ENCODE measurements at places on chromosomes 1 and 21.

DNA sequence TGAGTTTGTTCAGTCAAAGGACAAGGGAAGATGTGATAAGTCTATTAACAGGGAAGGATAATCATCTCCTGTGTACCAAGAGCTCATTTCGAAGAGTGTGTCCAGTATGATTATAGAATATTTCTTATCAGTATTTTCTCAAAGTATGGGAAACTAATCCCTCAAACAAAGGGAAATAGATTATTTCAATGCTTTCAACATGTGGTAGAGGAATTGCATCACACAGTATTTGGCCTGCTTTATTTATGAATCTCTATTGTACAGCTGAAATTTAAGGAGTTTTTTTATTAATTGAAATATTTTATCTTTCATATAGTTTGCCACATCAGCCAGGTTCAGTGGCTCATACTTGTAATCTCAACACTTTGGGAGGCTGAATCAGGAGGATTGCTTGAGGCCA is 151.0 kb downstream of the CLEC20A start:
- DNase-seq, result no peak

DNA sequence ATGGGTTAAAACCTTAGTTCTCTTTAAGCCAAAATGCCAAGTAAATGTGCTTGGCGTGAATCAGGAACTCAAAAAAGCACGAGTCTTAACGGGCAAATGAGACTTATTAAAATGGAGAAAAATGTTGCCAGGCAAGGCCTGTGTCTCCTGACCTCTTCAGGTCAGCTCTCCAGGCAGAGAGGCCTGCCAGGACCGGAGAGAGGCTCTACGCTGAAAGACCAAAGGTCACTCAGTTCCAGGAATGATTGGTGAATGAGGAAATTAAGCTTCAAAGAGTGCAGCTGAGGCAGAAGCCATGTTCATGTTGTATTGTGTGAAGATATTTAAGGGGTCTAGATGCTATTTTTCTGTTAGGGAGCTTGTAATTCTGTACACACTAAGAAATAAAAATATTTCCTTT is 66.6 kb downstream of the SPAG17 start:
- no peak for DNase-seq

- no peak for DNase-seq
Measured at GRCh38 chr1:162197615-162198421, 128.3 kb downstream of the NOS1AP start.

- DNase-seq, result no peak
Measured at GRCh38 chr1:212162635-212163034, 122.6 kb upstream of the PPP2R5A start.

- no peak for DNase-seq
Measured at GRCh38 chr1:243558576-243558975, 291.5 kb downstream of the AKT3 start.

DNA sequence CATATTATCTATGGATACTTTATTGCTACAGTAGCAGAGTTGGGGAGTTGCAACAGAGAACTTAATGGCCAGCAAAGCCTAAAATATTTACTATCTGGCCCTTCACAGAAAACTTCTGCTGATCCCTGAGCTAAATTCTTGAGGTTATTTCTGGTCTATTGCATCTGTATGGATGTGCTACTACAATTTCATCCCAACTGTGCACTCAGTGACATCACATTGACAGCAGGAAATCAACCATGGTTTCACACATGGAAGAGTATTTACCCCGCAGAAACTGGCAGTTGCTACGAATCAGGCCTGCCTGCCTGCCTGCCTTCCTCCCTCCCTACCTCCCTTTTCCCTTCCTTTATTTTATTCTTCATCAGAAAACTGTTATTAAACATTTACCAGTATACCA is 12.1 kb downstream of the CLCA2 start:
- DNase-seq, result no peak

DNA sequence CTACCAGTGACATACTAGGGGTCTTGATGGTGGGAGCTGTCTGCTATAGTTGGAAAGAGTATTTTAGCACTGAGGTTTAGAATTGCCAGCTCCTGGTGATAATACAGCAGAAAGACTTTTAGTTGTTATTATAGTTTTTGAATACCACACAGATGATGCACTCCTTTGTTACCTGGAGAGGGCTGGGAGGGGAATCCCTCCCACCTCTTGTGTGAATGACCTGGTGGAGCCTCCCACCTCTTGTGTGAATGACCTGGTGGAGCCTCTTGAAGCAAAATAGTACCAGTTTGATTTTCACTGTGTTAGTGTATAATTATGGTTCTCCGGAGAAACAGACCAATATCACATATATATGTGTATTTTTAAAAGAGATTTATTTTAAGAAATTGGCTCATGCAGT is 3.3 kb downstream of the DISP1 start:
- DNase-seq, result no peak

- no peak for DNase-seq
Measured at GRCh38 chr1:226942392-226942791, 2.3 kb downstream of the COQ8A start.

GRCh38 chr1:26607186-26607585 is 77.6 kb downstream of the RPS6KA1 start:
- no peak for DNase-seq

- DNase-seq, result no peak
Measured at GRCh38 chr1:180854456-180854855, 58.2 kb upstream of the KIAA1614 start.

GRCh38 chr21:15195104-15195503 is 130.3 kb upstream of the NRIP1 start:
- no peak for DNase-seq

DNA sequence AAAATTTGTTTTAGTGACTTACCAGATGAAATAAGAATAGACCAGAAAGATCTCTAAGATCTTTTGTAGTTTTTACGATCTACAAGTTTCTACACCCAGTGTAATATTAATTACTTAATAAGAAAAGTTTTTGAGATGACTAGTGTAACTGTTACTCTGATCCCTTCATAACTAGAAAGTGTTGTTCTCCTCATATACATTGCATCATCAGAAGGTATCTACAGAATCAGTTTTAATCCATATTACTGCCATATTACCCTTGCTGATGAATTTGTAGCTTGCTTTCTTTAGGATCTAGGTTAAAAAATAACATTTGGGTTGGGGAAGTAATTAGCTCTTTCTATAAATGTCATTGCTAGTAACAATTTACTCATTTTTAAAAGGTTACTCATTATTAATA is 72.5 kb downstream of the GPR161 start:
- no peak for DNase-seq

GRCh38 chr1:180982422-180982821 is 40.2 kb downstream of the STX6 start:
- DNase-seq, result no peak

DNA sequence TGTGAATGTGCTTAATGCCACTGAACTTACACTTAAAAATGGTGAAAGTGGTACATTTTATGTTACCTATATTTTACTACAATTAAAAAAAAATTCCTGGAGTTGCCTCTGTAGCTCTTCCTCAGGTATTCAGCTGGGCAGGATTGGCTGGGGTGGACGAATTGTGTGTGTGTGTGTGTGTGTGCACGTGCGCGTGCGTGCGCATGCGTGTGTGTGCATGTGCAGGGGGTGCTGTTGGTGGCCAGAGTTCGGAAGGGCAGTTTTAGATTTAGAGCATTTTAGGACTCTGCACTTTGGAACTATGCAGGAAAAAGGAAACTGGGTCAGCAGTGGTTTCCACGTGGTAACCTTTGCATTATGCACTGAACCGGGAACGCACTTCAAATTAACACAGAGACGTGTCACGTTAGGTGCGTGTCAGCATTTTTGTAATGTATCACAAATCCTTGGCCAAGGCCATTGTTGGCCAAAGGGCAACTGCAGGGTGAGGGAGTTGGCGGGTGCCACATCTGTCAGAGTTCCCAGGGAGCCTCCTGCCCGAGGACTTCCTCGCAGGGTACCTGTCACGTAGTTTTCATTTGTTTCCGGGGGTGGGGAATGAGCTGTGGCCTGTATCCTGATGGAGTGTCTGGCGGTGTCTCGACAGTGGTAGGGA is 312.8 kb downstream of the CAMTA1 start:
- no peak for DNase-seq

DNA sequence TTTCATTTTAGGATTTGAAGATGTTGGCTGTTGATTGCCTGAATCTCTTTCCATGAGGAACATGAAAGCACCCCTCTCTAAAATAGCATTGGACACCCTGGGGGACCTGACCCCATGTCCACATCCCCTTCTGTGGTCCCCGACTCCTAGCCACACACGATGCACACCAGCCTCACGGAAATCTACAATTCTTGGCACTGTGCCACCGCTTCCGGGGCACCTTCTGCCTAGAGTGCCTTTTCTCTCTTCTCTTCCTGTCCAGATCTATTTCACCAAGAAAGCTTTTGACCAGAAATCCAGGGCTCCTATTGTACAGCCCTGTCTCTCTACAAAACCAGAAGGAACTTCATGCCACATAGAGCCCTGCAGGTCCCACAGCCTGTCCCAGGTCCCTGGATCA is 50.3 kb downstream of the MYSM1 start:
- DNase-seq, result no peak

DNA sequence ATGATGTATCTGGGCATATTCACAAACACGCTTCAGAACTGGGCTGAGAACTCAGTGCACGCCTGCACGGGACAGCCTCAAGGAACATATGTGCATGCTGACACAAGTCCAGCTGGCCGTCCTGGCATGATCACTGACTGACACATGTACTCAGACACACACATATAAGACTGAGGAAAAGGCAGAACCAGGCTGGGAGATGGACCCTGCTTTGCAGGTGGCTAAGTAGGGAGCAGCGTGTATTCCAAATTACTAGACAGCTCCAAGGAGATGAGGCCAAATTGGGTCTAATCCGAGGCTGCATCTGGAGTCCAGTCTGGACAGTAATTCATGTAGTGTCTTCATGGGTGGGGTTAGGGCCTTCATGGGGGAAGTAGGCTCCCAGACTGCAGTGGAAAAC is 41.4 kb upstream of the GJB5 start:
- DNase-seq, result no peak

GRCh38 chr1:160429125-160429561 is 28.8 kb downstream of the VANGL2 start:
- DNase-seq, result no peak

DNA sequence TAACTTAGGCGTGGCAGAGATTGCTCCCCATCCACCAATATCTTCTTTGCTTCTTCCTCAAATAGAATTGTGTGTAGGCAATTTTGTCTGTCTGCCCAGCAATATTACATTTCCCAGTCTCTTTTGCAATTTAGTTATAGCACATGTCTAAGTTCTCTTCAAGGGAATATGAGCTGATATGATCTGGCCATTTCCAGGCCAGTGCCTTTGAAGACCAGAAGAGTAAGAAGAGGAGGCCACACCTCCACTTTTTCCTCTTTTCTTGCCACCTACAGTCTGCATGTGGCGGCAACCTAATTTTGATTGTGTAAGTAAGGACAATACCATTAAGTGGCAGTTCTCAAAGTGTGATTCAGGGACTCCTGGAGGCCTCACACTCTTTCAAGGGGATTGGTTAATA is 6.3 kb upstream of the RSBN1 start:
- DNase-seq, result no peak

DNA sequence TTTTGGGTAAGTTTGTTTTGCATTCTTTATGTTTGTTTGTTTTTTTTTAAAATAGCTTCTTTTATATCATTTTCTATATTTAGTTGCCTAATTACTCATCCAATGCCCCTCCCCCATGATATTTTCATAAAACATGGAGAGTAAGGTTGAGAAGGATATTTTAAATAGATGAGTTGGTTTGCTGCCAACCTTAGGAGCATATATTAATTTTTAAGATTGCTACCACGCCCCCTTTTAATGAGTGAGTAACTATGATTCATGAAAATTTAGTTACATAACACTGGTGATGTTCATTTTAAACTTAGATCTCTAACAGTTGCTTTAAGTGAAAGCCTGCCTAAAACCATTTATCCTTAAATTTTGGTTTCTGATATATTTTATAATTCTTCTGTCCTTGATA is 18.7 kb downstream of the TMEM50A start:
- DNase-seq, result no peak

Data from PC-9 (cell line).